Activated CD4-positive, alpha-beta T cell treated with anti-CD3 and anti-CD28 coated beads for 1 hour (primary cell): ENCODE measurements at places on chromosomes 5 and 9.

- no peak for DNase-seq
Observed at GRCh38 chr5:60482301-60482700, 217.7 kb downstream of the DEPDC1B start.

- no peak for DNase-seq
Observed at GRCh38 chr5:171453056-171453725, 33.7 kb downstream of the FGF18 start.

DNA sequence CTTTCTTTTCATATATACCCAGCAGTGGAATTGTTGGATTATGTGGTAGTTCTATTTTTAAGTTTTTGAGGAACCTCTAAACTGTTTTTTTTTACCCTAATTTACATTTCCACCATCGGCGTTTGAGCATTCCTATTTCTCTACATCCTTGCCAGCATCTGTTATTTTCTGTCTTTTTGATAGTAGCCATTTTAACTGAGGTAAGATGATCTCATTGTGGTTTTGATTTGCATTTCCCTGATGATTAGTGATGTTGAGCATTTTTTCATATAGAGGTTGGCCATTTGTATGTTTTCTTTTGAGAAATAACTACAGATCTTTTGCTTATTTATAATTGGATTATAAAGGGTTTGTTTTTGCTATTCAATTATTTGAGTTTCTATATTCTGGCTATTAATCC, 71.7 kb upstream of the TNC start:
- no peak for DNase-seq

DNA sequence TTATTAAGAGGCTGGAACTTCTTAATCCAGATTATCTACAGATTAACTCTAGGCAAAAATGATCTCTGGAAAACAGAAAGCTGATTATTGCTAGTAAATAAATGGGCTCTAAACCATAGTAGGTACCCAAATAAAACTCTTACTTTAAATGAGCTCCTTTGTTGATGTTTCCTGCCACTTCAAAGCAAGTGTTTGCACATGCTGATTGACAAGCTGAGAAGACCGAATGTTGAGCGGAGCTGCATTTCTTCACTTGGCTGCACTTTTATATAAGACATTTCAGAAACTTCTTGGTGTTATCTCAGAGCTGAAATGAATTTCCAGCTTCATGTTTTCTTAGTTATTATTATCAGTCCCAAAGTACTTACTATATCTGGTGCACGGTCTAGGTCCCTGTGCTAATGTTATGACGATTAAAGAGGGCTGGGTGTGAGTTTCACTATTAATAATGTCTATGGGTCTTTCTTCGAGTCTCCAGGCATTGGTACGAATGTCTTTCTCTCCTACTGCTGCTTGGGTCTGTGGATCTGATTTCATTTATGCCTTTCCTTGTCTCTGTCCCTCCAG, 58.6 kb upstream of the CTXN3 start:
- no peak for DNase-seq

DNA sequence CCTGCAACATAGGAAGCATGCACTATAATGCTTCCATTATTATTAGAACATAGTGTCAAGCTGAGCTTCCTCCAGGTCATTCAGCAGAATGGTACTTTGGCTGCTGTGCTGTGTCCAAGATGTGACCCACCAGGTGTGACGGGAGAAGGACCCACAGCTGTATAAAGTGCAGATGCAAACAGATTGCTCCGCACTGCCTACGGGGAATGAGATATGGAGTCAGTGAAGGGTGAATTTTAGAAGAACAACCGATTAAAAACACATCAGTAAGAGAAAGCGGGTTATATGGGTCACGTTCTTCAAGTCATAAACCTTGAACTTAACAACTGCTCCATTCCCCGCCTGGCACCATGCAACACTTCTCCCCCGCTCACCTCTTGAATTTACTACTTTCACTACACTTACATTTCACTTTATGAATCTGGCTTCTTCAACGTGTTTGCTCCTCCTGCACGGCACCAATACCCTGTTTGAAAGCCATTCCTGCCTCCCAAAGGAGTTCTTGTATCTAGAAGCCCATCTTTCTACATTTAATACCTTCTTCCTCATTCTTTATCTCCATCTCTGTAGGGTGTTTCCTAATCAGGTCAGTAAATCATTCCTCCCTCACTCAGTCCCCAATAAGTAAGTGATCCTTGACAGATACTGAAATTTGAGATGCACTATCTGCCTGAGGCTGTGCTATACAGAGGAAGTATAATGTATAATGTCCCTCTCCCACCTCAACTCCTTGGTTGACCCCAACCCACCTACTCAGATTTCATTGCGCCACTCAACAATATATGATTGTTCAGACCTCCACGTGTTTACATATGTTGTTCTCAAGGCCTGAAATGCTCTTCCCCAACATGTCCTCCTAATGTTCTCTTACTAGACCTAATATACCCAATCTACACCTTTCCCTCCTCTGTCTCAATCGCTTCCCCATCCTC, 25.9 kb downstream of the BRINP1 start:
- DNase-seq = no peak

- no peak for DNase-seq
Observed at GRCh38 chr5:65190328-65191053, 291.2 kb downstream of the ADAMTS6 start.

DNA sequence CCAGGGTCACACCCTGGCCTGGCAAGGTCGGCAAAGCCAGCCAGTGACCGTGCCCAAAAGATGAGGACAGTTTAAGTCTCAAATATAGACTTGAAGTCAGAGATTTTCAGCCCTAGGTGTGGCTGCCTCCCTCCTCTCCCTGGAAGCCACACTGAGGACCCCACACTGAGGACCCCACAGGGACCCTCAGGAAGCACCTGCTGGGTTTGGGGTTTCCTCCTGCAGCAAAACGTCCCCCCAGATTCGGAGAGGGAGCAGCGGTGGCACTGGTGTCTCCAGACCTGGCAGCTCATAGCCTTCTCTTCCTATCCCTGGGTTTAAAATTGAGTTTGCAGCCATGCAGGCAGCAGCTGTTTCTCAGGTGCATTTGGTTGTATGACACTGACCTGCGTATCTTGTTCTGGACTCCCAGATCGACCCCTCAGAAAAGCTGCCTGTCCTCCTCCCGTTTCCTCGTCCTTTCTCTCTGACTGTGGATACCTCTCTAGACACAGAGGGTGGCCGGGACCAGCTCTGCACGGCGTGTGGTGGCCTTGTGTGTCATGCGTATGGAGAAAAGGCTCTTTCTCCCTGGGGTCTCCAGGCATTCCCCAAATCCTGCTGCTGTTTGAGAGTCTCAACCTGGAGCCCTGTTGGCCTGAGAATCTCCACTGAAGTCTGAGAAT, 36.6 kb downstream of the MRPL36 start:
- no peak for DNase-seq

- no peak for DNase-seq
Observed at GRCh38 chr5:143399616-143400540, 3.6 kb downstream of the NR3C1 start.

DNA sequence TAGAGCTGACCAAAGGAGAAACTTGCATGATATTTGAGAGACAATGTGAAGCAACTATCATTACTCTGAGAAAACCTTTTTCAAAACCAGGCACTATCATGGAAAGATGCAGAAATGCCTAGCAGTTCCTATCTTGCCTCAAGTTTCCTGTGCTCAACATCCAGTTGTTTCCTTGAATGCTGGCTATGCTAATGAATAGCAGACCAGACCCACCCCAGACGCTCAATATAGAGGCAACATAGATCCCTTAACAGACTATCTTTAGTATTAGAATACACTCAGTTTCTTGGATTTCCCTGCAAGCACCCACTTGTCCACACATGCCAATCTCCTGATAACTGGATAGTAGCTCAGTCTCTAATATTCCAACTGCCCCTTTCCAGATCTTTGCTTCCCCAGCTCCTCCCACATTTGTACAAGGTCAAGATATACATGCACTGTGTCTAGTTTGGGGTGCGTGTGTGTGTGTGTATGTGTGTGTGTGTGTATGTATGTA, 93.3 kb upstream of the PCSK5 start:
- no peak for DNase-seq

DNA sequence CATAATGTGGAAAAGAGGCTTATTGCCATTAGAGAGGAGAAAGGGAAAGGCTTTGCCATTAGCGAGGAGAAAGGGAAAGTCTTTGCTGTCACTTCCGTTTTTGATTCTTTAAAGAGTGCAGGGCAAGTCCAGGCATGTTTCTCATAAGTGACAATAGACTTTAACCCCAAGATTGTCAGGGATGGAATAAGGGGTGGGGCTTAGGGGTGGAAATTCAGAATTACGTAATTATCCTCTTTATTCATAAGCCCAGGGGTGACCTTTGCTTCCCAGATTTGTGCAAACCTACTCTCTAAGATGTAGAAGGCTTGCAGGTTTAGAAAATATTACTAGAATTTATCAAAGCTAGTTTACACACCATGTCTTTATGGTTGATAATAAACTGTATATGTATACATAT, 2.3 kb upstream of the PLK2 start:
- DNase-seq = no peak

- DNase-seq = no peak
Observed at GRCh38 chr5:69167493-69167855, 524 bp downstream of the CCNB1 start.

DNA sequence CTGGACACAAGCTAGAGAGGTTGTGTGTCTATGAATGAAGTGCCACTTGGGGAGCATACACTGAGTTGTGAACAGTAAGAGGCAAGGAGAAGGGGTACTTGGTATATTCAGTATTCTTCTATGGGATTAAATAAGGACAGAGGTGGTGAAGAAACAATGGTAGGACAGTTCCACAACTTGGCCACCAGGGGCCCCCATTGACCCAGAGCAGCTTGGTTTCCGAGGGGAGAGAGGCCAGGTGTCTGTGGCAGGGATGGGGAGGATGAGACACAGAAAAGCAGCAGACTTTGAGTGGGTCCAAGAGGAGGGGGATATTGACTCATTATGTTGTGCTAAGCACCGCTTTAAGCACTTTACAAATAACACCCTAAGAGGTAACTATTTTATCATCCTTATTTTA, 220.6 kb downstream of the MELK start:
- no peak for DNase-seq

GRCh38 chr5:107446972-107447371, 223.8 kb downstream of the EFNA5 start:
- DNase-seq = no peak

- peak; percentile 30 for DNase-seq
Observed at GRCh38 chr9:21559402-21560280, 77.5 kb upstream of the IFNE start.

DNA sequence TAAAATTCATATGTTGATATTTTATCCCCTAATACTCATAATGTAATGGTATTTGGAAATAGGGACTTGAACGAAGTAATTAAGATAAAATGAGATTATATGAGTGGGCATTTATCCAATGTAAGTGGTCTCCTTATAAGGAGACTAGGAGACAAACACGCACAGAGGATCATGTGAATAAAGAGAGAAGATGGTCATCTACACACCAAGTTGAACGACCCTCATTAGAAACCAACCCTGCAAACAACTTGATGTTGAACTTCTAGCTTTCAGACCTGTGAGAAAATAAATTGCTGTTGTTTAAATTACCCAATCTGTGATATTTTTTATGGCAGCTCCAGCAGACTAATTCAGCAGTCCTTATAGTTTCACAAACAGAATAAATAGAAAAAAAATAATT, 27.5 kb upstream of the SELENOP start:
- no peak for DNase-seq

- no peak for DNase-seq
Observed at GRCh38 chr5:39274398-39275085, 55.2 kb upstream of the FYB1 start.

- no peak for DNase-seq
Observed at GRCh38 chr5:12245429-12245828, 341.2 kb upstream of the CTNND2 start.

DNA sequence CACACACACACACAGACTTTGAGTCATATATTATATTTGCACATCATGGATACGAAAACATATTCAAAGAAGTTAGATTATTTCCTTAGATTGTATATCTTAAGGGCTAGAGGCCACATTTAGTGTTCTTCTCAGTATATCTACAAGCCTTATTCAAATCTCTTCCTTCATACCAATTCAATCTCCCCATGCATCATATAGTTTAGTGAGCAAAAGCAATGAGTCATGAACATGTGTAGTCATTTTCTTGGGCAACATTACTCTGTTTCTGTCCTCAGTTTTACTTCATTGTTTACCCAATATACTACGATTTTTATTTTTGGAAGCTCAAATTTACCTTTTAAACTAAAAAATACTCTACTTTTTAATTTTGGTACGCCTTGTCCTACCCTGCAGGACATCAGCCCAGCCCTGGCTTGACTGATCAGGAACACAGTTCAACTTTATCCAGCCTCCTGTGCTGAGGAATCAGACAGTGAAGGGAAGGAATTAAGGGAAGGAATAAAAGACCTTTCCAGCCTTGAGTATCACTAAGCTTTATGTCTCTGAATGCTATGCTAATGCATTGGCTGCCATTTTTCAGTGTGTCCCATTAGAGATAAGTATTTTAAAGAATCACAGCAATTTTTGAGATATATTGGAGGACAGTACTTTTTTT, 101.7 kb upstream of the FST start:
- DNase-seq = no peak

- no peak for DNase-seq
Observed at GRCh38 chr9:130537346-130538050, 41.9 kb upstream of the FUBP3 start.

DNA sequence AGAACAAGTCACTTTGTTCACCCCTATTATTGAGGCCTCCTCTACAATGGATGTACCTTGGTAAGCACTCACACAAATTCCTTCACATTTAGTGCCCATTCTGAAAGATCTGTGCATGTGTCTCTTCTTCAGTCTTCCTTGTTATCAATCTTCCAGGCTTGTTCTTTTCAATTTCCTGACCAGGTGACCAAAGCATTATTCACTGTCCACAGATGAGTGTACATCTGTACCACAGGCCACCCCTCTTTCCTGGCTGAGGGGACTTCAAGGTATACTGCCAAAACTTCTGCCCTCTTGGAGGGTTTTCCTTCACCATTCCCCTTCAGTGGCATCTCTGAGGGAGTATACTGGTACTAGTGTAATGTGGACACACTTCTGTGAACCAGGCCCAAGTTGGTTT, 25.5 kb upstream of the STOM start:
- no peak for DNase-seq

GRCh38 chr9:16899606-16900005, 29.1 kb upstream of the BNC2 start:
- no peak for DNase-seq

- DNase-seq = no peak
Observed at GRCh38 chr5:82274343-82275211, 3.6 kb downstream of the RPS23 start.

DNA sequence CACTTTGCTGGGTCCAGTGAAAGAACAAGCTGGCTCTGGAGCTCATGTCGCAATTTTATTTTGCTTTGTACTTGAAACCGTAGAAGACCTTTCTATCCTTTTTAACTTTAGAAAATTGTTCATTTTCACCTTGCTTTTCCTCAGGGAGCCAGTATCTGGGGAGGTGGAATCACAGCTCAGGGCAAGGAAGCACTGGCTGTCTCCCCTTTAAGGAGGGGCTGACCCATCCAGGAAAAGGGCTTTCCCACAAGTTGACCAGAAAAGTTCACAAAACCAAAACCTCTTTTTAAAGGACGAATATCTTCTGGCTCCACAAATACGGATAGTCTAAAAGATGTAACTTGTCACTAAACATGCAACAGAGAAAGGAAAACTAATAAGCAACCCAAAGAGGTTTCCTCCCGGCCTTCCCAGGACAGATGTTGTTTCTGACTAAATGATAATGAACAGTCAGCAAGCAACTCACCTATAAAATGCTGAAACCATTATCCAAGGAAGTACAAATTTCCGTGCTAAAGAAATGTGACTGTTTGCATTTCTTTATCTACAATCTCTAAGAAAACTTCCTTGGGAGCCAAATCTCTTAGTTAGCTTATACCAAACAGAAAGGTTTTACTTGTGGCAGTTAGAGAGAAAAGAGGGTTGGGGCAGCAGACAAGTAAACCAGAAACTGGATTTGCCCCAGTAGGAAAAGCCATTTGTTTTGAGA, 278.2 kb downstream of the PLK2 start:
- no peak for DNase-seq
